ENCODE measurements at places on chromosomes 4 and X.

DNA sequence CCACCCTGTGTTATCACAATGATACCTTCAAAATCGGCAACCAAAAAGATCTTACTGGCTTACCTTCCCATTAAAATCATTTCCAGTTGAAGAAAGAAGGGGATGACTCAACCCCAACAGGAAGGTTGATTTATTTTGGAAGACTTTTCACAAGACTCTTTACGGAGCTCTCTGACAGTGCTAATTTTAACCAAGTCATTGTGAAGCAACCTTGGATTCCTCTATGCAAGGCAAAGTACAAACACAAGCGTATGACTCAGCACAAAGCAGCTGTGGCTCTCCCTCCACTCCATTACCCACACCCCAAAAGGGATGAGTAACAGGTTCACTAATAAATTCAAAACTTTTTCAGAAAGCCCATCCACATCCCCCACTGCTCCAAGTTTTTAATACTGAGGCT is 213.8 kb upstream of the FGF13 start:
- DNase-seq, result no peak

GRCh38 chrX:6026980-6027379 is 201.7 kb downstream of the NLGN4X start:
- no peak for DNase-seq

GRCh38 chr4:101600287-101600686 is 190.2 kb upstream of the BANK1 start:
- DNase-seq, result no peak

- no peak for DNase-seq
Measured at GRCh38 chr4:5572114-5572513, 136.2 kb downstream of the EVC2 start.

- DNase-seq, result no peak
Measured at GRCh38 chr4:185870366-185870765, 58.4 kb upstream of the SORBS2 start.

- DNase-seq, result no peak
Measured at GRCh38 chr4:156677131-156677531, 294.5 kb downstream of the PDGFC start.

GRCh38 chr4:44632089-44632488 is 19.3 kb downstream of the YIPF7 start:
- DNase-seq, result no peak

GRCh38 chrX:20270562-20270890 is 3.8 kb upstream of the RPS6KA3 start:
- no peak for DNase-seq

DNA sequence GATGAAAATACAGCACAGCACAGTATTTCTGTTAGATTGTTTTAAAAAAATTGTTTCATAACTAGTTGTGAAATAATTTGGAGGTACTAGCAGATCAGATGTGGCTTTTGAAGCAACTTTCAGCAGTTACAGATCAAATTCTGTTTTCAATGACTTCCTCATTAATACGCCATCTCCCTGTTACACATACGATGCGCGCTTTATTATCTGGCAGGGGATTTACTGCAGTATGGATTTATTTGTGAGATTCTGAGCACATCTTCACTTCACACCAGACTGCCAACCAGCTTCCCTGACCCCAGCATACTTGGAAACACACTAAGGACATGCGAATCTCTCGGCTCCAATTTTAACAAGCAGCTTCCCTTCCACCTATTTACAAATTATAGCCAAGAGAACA is 235.5 kb upstream of the DIAPH2 start:
- DNase-seq, result no peak

- DNase-seq, result no peak
Measured at GRCh38 chrX:111435469-111435868, 23.5 kb upstream of the DCX start.

GRCh38 chrX:9456250-9457074 is 8.4 kb upstream of the TBL1X start:
- DNase-seq, result no peak

GRCh38 chr4:123386609-123387008 is 10.0 kb upstream of the SPRY1 start:
- no peak for DNase-seq

DNA sequence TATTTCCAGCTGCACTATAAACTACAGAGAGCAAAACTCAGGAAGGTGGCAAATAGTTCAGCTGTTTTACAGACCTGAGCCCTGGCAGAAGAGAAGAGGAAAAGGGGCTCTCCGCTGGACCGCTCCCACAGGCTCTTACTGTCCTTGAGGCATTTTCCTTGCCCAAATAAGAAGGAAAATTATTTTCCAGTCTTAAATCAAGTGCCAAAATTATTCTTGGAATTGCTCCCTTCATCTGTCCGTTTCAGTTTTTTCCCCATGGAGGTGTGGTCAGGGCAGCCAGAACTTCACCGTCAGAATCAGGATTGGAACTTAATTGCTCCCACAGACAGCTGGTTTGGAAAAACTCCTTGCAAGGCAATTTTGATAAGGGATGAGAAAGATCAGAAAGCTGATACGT is 35.2 kb upstream of the SPINK2 start:
- DNase-seq, result no peak

GRCh38 chr4:54767376-54767775 is 109.6 kb downstream of the KIT start:
- DNase-seq, result no peak

DNA sequence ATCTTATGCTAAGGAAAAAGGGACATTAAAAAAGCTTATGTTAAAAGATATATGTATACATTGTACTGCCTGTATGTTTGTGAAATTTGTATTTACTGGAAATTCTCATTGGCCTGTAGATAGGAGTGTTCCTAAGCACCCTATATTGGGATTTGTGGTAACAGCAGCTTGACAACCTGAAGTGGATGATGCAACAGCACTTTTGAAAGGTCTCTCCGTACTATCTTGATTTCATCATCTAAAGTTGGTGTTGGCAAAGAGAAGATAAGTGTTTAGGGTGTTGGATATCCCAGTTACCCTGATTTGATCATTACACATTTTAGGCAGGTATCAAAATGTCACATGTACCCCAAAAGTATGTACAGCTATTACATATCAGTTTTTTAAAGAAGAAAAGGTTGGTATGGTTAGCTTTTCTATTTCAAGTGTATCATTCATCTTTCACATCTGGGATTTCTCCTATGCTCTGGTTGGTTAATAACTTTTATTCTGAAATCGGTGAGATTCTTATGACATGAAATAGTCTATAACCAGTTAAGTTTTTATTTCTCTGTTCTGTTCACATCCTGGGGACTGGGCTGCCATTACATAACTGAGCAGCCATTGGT is 10.3 kb downstream of the HADH start:
- no peak for DNase-seq

DNA sequence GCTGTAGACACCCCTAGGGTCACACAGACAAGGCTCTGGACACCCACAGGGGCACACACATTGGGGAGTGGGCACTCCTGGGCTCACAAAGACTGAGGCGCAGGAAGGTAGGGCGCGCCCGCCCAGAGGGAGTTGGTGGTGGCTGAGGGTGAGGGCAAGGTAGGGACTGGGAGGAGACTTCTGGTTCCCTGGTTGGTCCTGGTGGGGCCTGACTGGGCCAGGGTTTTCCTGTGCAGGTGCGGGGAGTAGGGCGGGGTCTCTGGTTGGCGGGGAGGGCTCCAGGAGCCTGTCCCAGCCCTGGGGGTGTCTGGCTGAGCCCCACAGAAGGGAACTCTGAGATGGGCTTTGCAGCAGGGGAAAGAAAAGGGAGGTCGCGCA is 6.7 kb upstream of the WAS start:
- no peak for DNase-seq

DNA sequence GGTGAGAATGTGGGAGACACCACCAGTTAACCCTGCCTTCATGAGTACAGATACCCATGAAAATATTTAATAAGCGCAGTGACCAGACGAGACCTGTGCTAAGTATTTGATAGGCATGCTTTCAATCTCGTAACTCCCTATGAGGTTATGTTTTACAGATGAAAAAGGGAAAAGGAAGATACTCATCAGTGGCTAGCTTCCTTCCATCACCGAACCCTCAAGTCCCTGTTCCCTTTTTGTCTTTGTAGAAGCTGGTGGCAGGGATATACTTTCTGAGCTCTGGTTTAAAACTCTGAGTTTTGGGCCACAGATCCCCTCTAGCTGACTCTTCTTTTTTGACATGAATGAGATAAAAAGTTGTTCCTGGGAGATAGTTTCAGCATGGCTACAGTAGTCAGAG is 26.3 kb downstream of the AFF1 start:
- no peak for DNase-seq

DNA sequence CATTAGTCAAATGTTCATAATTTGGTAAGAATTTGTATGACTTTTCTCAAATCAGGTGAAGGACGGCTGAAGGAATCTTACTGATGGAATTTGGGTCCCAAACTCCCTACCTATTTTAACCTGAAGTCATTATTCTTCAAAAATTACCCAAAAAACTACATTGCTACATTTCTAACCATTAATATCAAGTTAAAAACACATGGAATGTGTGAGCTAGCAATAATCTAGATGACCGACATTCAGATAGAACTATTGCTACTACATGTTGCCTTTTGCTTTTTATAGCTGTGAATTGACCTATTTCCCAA is 25.3 kb upstream of the WWC2 start:
- DNase-seq, result no peak

- DNase-seq, result no peak
Measured at GRCh38 chrX:1075741-1076140, 136.7 kb downstream of the CRLF2 start.

DNA sequence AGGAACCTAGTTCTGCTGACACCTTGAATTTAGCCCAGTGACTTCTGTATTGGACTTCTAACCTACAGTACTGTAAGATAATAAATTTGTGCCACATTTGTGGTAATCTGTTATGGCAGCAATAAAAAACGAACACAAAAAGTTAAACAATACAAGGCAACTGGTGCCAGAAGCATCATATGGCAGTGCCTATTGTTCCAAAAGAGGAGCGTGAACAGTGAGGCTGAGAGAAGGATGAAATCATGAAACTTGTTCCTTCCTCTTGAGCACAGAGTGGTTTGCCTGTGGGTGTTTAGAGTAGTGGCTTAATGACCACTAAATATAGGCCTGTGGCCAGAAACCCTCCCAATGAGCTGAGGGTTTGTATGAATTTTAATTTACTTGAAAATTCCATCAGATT is 69.7 kb upstream of the PGRMC2 start:
- no peak for DNase-seq

DNA sequence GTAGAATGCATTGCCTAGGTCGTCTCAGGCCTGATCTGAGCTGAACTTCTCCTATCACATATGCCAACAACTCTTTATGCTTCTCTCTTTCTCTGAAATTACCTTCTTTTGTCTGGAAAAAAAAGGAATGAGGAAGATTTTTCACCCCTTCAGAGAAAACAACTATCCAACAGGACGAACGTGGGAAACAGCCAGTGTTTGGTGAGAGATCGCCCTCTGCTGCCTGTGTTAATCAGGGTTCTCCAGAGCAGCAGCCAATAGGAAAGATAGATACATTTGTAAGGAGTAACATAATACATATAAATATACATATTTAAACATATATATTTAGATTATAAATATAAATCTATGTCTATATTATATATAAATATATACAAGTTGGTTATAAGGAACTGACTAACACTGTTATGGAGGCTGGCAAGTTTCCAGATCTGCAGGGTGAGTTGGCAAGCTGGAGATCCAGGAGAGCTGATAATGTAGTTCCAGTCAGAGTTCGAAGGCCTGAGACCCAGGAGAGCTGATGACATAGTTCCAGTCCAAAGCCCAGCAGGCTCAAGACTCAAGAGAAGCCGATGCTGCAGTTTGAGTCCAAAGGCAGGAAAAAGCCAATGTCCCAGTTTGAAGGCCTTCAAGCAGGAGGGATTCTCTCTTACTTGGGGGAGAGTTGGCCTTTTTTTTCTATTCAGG is 13.3 kb downstream of the CETN2 start:
- no peak for DNase-seq

- no peak for DNase-seq
Measured at GRCh38 chr4:109921384-109921808, 8.7 kb downstream of the EGF start.

- no peak for DNase-seq
Measured at GRCh38 chr4:139189972-139190371, 13.0 kb upstream of the ELF2 start.

- DNase-seq, result no peak
Measured at GRCh38 chr4:57926311-57926710, 816.1 kb upstream of the IGFBP7 start.

DNA sequence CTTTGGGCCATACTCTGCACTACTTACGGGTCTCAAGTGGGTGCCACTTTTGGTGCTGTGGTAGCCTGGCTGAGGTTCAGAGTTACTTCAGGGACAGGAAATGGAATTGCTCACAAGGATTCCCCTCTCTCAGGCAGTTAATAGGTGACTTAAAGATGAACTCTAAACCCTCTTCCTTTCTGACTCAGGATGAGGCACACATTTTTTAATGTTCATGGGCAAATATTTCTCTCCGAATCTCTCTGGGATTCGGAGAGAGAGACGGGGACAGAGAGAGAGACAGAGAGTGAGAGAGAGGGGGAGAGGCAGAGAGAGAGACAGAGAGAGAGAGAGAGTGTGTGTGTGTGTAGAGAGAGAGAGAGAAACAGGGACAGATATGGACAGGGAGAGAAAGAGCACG is 79.8 kb downstream of the NYX start:
- DNase-seq, result no peak

GRCh38 chr4:74838746-74839370 is 44.5 kb upstream of the BTC start:
- no peak for DNase-seq

- DNase-seq, result no peak
Measured at GRCh38 chr4:1285151-1285789, 4.4 kb upstream of the MAEA start.

DNA sequence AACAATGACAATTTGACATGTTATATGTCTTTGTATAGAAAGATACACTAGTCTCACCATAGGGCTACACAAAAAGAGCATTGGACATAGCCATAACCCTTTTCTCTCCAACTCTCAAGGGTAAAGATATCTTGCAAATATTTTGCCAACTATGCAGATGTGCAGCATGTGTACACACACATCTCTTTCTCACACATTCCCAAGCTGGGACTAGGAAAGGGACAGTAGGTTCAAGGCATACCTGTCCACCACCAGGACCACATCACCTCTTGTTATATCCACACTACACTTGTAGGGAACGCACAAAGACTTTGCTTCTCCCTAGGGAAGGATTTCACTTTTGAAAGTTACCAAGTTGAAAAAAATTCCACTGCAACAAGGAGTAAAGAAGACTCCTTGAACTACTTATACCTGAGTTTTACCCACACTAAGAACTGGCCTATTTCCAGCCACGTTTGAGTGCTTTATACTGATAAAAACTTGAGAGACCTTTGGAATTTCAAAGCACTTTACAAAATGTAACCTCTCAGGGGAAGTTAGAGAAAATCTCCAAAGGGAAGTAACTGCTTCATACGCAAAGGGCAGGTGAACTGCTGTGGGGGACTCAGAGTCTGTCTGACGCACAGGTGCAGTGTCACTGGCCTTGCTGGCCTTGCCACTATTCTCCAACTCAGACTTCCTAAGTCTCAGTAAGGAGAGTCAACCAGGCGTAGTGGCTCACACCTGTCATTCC is 36.9 kb downstream of the NR3C2 start:
- no peak for DNase-seq
